Pons (tissue), 1 donor: ENCODE measurements at places on chromosomes 3 and 15.

GRCh38 chr3:127427156-127427555 lies 139.3 kb upstream of the PRR20G start:
- DNase-seq, result no peak

- DNase-seq, result no peak
Observed at GRCh38 chr3:28134792-28135375, 106.5 kb upstream of the CMC1 start.

GRCh38 chr3:112676659-112677234 lies 35.8 kb upstream of the CCDC80 start:
- peak; percentile 75 for DNase-seq

- DNase-seq, result no peak
Observed at GRCh38 chr15:80055933-80056332, 3.5 kb upstream of the ZFAND6 start.

DNA sequence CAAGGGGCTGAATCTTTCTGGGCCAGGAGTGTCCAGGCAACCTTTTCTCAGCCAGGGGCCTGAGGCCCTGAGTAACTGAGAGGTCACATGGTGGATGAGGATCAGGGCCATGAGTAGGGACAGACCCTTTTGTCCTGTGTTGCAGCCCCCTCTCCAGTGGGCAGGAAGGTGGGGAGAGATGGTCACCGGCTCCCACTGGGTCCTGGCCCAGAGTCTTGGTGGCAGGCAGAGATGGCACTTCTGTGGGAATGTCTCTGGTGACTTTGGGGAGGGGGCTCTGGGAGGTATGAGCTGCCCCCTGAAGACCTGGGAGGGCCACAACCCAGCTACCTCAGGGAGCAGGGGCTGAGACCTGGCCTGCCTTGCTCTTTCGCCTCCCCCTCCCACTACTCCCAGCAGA lies 6.8 kb downstream of the ESYT3 start:
- no peak for DNase-seq

GRCh38 chr3:89908711-89909213 lies 801.3 kb downstream of the EPHA3 start:
- no peak for DNase-seq

DNA sequence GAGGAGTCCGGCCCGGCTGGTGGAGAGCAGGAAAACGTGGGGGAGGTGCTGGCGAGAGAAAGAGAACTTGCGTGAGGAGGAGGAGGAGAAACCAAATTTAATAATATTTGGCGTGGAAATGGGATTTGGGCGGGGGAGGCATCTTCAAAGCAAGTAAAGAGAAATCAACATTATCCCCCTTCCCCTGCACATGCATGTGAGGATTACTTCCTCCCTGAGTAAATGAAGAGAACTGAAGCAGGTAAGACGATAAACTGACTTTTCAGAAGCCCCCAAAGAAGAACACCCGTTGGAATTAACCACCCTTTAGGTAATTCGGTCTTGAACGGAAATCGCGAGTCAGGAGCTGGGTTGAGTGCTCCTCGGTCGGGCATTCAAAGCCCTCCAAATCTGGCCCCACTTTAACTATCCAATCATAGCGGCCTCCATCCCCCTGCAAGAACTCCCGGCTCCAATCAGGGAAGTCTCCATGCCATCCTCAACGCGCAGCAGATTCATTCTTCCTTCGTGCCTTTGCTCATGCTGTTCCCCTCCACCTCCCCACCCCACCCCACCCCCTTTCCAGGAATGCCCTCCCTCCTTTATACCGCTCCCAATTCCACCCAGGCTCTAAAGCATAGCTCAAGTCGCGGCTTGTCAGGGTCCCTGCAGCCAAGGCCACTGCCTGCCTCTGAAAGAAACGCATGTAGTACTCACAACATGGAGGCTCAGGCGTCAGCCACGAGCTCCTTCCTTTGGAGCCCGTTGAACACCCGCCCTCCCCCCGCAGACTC lies 545 bp upstream of the RFX7 start:
- peak; percentile 84 for DNase-seq

DNA sequence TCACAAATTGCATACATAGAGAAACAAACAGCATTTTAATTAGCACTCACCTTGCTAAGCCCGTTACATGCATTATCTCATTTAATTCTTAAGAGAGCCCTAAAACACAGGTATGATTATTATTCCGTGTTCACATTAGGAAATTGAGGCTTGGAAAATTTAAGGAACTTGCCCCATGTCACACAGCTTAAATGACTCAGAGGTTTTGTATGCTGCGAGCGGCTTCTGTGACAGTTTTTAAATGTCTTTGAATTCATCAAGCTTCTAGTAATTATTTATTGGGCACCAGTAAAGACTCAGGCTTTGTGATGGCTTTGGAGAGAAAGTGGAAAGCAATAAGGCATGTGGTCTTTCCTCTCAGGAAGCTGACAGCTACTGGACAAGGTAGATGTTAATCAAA lies 166.7 kb upstream of the THBS1 start:
- no peak for DNase-seq

DNA sequence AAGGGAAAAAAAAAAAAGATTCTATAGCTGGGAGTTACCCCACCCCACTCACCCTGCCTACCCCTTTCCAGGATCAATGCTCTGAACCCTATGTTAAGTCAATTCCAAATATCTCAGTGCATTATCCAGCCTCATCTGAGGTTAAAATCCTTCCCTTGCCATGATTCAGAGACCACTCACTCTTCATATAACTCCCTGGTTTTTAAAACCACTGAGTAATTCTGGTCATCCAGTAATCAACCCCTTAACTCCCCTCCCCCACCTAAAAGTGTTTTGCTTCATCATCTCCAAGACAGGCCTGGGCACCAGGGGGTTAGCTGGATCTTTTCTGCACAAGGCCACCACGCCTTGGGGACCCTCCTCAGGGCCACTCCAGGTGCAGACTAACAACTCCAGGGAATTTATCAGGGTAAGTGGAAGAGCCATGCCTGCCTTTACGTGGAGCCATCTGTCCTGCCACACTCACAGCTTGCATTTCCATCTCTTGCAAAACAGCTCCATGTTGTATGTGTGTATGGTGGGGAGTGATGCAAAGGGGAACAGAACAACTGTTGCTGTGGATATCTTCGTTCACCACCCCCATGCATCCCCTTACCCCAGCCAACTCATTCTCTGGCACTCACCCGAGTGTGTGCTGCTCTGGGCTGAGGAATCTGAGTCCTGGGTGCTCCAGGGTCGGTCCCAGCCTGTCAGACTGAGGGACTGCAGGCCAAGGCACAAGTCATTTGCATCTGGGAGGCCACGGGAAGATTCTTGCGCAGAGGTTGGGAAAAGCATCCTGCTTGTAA lies 30.7 kb upstream of the RPS17 start:
- DNase-seq, result no peak

- no peak for DNase-seq
Observed at GRCh38 chr3:178676077-178676476, 139.8 kb downstream of the KCNMB2 start.

DNA sequence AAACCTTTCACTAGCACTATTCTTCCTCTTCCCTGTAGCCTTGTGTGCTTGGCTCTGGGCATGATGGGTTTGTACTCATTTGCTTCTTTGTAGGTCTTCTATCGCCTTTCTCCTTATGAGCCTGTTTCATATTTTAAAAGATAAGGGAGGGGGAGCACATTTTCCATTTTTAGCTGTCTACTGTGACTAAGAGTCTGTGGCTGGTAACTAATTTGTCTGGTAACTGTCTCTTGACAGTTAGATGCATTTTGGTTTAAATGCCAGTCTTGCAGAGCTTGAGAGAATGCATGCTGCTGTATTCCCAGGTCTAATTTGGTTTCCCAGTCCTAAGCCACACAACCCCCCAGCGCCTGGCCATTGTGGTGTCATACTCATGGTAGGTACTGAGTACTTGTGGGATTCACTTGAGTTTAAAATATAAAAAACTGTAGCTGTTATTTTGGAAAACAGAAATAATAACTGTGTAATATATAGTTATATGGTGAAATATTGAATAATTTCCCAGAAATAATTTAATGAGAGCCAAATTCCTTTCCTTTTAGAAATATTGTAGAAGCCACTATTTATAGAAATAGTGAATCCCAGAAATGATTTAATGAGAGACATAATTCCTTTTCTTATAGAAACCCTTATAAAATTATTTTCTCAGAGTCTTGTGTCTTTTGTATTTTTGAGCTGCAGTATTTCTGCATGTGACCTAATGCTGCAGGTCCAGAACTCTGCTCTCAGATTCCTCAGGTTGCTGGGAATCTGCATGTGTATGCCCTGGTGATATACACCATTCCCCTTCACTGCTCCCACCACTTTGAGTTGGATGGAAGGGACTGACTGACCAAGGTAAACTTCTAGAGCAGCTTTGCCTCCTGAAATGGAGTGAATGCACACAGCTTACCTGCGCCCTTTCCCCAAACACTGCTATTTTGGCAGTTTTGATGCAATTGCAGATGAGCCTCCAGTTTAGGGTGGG lies 13.9 kb upstream of the GPR171 start:
- DNase-seq, result no peak

DNA sequence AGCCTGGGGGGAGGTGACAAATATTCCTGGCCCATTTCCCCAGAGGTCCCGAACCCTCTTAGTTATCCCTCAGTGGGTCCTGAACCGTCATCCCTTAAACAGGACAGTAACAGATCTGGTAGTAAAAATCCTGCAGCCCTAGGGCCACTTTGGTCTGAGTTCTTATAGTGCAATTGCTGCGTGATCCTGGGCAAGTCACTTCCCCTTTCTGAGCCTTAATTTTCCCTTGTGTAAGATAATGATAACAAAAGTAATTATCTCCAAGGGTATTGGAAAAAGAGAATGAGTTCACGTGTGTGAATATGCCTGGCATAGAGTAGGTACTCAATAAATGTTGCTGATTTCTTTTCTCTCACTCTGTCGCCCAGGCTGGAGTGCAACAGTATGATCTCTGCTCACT lies 2.9 kb upstream of the JAGN1 start:
- DNase-seq, result no peak

- no peak for DNase-seq
Observed at GRCh38 chr3:73727117-73727821, 102.5 kb upstream of the PDZRN3 start.

DNA sequence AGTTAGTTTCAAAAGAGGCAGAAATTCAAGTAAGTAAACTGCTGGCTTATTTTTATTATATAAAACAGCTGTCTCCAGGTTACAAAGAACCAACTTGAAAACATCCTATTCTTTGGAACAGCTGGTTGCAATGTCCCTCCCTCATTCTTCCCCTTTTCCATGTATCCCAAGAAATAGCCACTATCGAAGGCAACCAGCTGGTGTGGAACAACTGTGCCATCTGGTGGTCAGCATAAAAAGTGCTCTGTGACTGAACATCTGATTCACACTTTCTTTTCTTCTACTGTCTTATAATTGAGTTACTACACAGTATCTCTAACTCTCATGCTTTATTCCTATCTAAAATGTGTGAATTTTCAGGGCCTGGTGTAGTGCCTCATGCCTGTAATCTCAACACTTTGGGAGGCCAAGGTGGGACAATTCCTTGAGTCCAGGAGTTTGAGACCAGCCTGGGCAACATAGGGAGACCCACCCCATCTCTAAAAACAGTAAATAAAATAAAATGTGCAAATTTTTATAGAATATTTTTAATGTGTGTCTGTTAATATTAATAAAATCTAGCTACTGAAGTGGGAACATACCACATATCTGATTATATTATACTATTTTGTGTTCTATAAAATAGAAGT lies 9.6 kb downstream of the OSBPL11 start:
- DNase-seq, result peak; percentile 77

DNA sequence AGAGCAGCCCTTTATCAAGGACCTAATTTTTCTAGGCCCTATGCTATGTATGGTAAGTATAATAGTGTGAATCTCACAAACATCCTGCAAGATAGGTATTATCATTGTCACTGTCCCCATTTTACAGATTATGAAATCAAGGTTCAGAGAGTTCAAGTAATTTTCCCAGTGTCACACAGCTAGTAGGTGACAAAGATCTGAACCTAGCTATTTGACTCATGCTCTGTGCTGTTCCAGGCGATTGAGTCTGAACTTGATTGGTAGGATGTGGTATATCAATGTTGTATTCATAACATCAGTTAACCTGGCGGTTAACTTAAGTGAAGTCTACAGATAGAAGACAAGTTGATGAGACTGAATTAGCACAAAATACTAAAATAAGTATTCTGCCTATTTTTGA lies 229.9 kb downstream of the CHST2 start:
- DNase-seq, result no peak

DNA sequence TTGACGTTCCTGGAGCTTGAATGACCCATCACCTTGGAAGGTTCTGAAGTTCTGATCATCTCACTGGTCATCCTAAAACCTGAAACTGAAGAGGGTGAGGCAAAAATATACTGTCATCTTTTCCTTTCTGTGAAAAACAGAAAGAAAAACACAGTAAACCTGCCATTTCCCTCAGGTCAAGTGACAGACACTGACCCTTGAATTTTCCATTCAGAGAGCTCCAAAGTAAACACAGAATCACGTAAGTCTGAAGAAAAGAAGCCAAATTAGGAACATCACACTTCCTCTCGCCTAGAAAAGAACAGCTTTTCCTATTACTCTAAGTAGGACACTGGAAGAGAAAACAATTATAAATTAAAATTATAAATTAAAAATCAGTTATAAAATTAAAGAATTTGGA lies 78.7 kb upstream of the TGFBR2 start:
- peak; percentile 12 for DNase-seq

DNA sequence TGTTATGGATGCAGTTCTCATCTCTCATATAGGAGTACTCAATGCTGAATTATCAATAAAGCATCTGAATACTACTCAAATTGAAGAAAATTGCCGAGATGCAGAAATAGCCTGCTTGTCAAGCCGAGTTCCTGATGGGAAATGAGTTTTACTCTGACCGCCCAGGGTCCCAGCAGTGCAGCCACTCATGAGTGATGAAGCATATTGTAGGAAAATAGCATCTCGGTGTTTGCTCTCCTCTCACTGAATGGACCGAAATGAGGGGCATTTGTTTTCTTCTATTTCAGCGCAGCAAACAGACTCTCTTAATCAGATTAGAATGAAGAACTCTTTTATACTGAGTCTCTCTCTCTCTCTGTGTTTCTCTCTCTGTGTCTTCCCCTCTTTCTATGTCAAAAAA lies 190.0 kb downstream of the GABRB3 start:
- DNase-seq, result no peak

- DNase-seq, result peak; percentile 20
Observed at GRCh38 chr3:128322030-128323022, 144.4 kb downstream of the DNAJB8 start.

DNA sequence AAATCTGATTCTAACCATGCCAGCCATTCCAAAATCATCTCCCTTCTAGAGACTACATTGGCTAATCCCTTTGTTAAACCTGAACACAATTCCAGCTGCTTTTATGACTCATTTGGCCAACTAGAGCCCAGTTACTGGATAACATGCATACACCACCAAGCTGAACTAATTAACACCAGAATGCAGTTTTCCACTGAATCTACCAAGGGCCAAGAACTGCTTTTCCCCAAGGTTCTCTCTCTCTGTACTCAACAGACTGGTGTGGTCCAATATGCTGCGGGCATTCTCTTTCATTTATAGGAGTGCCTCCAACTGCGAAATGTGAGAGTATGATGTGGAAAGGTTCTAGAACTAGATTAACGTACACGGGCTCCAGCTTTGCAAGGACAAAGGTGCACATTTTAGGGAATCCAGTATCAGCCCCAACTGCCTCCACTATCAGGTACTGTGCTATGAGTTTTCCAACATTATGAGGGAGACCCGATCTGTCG lies 1.5 kb downstream of the CHSY1 start:
- DNase-seq, result no peak
